ENCODE measurements at places on chromosomes 6 and 20.

GRCh38 chr6:37054580-37054979 is 49.1 kb downstream of the FGD2 start:
- DNase-seq, result no peak

GRCh38 chr6:79789896-79790295 is 157.5 kb downstream of the ELOVL4 start:
- DNase-seq, result no peak

DNA sequence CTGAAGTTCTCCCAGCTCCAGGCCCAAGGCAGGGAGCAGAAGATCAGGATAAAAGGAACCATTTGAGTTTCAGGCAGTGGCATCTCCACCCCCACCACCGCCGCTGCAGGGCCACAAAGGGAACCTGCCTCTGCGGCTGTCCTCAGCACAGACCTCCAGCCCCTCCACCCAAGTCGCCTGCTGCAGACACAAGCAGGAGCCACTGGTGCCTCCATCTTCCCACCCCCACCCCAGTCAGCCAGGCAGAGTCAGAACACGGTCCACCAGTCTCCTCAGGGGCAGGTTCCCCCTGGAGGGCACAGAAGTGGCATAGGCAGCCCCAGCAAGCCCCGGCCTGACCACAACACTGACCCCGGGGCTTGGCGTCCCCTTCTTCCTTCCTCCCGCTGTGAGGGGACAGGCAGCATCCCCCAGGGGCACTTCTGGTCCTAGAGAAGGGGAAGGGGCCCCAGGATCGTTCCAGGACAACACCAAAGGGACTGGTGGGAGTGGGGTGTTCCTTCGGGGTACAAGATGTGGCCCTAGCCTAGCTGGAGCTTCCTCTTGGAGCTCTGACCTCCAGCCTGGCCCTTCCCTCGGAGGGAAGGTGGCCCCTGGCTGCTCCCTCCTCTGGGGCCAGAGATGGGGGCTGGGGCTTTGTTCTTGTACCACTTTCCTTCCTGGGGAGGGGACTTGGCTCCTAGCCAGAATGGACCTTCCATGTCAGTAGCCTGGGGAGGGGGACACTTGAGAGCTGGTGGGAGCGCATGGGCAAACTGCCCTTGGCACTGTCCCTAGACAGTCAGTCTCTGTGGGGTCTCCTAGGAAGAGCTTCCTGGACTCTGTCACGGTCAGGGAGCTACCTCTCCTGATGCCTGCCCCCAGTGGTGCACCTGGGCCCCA is 36.0 kb downstream of the YTHDF1 start:
- DNase-seq, result no peak

GRCh38 chr20:1637755-1638154 is 17.9 kb upstream of the SIRPB1 start:
- no peak for DNase-seq

DNA sequence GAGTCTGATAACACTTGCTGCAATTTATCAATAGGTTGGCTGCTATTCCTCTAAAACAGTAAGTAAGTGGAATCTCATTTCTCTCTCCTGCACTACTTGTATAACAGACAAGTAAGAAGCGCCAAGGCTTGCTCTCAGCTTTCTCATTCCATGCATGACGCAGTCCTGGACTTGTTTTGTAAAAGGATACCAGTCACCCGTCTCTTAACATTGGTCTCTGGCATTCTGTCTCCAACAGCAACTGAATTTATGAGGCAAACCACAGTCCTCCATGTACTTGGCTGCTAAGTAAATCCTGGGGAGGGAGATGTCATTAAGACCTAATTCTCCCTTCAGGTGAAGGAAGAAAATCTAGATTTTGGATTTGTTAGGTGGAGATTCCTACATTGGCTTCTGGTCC is 115.4 kb downstream of the OPN5 start:
- no peak for DNase-seq

Measured in hematopoietic multipotent progenitor cell treated with erythropoietin and hydrocortisone succinate and interleukin-3 and kit ligand, for 8 days (in vitro differentiated cells).